ENCODE measurements at places on chromosomes 11 and 22. TPM values are rescaled to one million over a fixed set of nuclear protein-coding genes. Genes with fewer than 3 reads are reported as not detected.

The ADORA2A gene
- 6.9 TPM for total RNA-seq

The CAT gene
- total RNA-seq: 84.4 TPM

GRCh38 chr11:96158126-96158525 is 184.9 kb downstream of the MAML2 start:
- no peaks in the 10 kb centered on the region for H3K27me3 ChIP-seq
- H3K27ac ChIP-seq: peak overlapping the region; percentile 27
- H3K4me1 ChIP-seq: peaks cover 27% of the 10 kb centered on the region
- no peaks in the 10 kb centered on the region for H3K36me3 ChIP-seq

GRCh38 chr11:60887556-60887955 is 18.8 kb downstream of the PRPF19 start:
- H3K4me3 ChIP-seq: no peak overlapping the region
- H3K27me3 ChIP-seq: no peaks in the 10 kb centered on the region
- H3K4me1 ChIP-seq: no peaks in the 10 kb centered on the region
- H3K27ac ChIP-seq: no peak overlapping the region

DNA sequence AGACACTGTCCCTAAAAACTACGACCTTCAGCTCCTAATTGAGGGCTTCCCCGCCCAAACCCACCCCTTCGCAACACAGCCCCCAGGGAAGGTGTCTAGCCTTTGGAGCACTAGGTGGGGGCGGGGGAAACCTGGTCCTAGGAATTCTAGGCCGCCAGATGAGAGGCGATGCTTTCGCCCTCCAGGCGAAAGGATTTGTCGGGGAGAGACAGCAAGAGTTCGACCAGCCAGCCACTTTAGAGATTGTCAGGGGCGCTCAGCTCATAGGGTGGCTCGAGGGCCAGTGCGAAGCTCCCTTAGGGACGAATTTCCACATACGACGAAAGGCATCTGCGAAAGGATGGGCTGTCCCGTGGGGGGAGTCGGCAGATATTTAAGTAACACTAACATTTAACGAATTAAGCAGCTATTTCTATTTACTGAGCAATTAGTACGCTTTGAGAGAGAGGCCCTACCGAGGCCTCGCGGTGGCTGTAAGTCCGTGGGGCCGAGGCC is 5.3 kb downstream of the CD248 start:
- H3K4me1 ChIP-seq: peaks cover 3% of the 10 kb centered on the region
- H3K27me3 ChIP-seq: no peaks in the 10 kb centered on the region
- H3K4me3 ChIP-seq: peak overlapping the region; percentile 59
- peak overlapping the region; percentile 85 for H3K27ac ChIP-seq
- H3K36me3 ChIP-seq: no peaks in the 10 kb centered on the region

- no peak overlapping the region for H3K4me3 ChIP-seq
- no peak overlapping the region for H3K27ac ChIP-seq
Measured at GRCh38 chr11:8286886-8287285, 23.2 kb upstream of the LMO1 start.
